ENCODE measurements at places on chromosomes 2 and 18.

DNA sequence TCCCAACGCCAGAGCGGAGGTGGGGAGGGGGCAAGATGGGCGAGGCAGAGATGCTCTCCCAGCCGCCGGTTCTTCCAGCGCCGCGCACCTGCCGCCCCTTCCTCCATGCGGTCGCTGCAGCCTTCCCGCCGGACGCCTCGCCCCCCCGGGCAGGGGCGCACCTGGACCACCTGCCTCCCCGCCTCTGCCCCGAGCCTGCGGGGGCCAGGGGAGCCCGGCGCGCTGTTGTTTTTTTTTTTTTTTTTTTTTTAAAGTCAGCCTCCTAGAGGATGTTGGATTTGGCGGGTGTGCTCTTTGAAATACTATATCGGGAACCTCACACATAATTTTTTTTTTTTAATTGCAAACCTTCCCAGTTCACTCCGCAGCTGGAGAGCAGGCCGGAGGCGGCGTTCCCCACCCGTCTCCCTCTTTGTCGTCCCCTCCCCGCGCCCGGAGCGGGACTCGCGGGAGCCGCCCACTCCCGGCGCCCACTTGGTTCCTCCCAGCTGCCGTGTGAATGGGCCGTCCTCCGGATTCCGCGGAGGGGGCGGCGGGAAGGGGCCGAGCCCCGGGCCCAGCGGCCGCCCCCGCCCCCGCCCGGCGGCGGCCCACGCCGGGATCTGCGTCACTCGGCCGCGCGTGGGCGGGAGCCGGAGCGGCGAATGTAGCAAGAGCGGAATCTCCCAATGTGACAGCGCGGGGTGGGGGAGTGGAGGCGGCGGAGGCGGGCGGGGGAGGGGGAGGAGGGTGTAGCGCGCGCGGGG, 421 bp upstream of the NAB1 start:
- DNase-seq, result peak; percentile 94

GRCh38 chr2:233544200-233544610, 22.4 kb downstream of the USP40 start:
- no peak for DNase-seq

- DNase-seq, result no peak
Observed at GRCh38 chr18:45137087-45137419, 456.4 kb downstream of the SETBP1 start.

DNA sequence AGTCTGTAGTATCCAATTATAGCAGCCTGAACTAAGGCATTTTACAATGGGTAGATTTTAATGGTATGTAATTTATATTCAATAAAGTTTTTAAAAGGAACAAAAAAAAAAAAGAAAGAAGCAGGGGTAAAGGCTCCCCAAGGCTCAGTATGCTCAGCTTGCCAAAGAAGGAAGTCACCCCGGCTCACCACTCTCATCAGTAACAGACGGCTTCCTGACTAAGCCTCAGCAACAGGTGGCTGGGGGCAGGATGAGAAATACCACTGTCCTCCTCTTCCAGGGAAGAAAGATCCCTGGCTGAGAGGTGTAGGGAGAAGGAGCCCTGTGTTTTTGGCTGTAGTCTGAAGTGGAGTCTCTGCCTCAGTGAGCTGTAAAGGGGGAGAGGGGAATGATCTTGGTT, 121.2 kb downstream of the ARHGEF4 start:
- no peak for DNase-seq

- DNase-seq, result peak; percentile 86
Observed at GRCh38 chr2:39837856-39838453, 58.9 kb upstream of the THUMPD2 start.

- no peak for DNase-seq
Observed at GRCh38 chr2:9141091-9141667, 65.4 kb upstream of the ASAP2 start.

- DNase-seq, result no peak
Observed at GRCh38 chr2:239727182-239727775, 297.9 kb downstream of the NDUFA10 start.

DNA sequence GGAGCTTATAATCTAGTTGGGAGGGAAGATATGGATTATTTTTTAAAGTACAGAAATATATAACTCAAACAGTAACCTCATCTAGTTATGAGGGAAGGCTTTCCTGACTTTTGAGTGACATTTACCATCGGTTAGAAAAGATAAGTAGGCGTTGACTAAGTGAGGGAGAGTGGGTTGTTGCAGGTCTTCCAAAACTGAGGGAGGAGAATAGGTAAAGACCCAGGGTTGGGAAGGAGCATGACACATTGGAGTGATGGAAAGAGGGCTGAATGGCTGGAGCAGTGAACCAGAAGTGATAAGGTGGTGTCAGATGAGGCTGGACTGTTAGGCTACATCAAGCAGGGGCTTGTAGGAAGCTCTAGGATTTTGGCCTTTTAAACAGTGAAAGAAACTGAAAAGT, 10.6 kb upstream of the NUP35 start:
- DNase-seq, result no peak

DNA sequence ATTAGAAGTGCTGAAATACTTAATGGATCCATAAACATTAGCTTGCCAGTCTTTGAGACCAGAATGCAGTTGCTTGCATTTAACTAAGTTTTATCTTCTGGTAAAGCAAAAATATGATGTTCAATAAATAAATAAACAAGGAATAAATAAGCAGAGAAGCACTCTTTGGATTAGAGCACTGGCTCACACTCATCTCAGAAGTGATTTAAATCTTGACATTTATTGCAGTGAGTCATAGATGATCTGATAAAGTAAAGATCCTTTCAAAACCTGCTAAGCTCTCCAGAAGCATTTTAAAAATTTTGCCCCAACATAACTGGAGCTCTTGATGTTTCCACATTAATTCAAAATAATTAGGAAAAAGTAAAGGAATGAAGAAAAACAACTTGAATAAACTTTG, 66.8 kb downstream of the KYNU start:
- DNase-seq, result peak; percentile 6

- DNase-seq, result no peak
Observed at GRCh38 chr18:79884963-79885728, 66.3 kb downstream of the SLC66A2 start.
